ENCODE measurements at places on chromosomes 5 and 9.

DNA sequence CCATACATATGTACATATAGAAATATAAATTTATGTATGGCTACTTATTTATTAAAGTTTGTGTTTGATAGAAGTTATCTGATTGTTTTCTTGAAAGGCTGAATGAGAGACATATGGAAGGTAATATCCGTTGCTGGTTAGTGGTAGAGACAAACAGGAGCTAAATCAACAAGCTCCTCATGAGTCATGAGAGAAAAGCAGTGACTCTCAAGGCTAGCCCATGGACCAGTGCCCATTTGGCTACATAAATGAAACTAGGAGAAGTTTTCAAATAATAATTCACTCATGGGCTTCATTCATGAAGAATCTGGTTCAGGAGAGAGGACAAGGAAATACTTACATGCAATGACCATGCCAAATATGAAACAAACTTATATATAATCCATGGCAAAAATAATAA lies 504.5 kb upstream of the ITGA1 start:
- no peak for DNase-seq

GRCh38 chr9:3397766-3398165 lies 128.0 kb downstream of the RFX3 start:
- DNase-seq, result no peak

DNA sequence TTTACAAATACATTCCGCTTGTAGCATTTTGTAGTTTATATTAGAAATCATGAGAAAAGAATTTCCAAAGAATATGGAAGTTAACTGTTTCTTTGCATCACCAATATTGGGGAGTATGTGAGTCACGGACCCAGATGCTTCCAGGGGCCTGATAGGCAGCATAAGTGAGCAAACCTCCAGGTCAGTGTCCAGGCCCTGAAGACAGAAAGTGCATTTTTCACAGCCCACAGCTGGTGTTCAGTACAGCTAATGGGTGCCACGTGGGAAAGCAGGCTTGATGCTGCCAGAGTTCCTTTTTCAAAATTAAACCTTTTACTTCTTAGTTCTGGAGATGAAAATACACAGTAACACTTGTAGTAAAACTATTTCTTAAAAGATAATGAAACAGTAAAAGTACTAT lies 454.4 kb upstream of the ACTBL2 start:
- DNase-seq, result no peak

DNA sequence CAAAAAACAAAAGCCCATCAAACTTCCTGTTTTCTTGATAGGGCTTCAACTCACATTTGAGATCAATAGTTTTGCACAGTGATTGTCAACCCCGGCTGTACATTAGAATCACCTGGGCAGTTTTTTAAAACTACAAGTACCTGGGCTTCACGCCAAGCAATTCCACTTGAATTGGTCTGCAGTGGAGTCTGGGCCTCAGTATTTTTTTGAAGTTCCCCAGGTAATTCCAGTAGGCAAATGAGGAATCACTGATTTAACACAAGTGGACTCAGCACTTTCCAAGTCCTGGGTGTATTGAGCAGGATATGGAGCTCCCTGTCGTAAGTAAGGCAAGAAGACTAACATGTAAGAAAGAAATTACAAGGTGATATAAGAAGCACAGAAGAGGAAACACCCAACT lies 14.8 kb upstream of the SMIM15 start:
- no peak for DNase-seq

DNA sequence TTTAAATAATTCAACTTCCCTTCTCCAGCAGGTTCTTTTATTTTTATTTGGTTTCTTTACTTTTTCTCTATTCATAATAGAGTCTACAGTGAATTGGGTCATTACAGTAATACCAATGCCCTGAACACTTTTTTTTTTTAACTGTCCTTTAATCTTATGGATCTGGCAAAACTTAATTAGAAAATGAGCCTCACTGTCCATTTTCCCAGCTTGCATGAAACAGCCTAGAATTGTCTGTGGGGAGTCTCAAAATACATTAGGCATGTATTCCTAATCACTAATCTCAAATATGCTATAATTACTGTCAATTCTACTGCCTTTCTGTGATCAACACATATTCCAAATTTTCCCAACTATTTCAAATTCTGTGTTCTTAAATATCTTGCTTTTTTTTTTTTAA lies 406.8 kb downstream of the ANXA1 start:
- DNase-seq, result no peak

GRCh38 chr5:152083231-152083630 lies 158.6 kb upstream of the GLRA1 start:
- no peak for DNase-seq

- DNase-seq, result no peak
Measured at GRCh38 chr5:136613230-136613629, 247.9 kb upstream of the TRPC7 start.

GRCh38 chr9:86547571-86547970 lies 193.4 kb upstream of the TUT7 start:
- no peak for DNase-seq

- DNase-seq, result no peak
Measured at GRCh38 chr9:89363311-89363670, 45.0 kb downstream of the SECISBP2 start.

GRCh38 chr9:38380872-38381534 lies 11.5 kb upstream of the ALDH1B1 start:
- no peak for DNase-seq

DNA sequence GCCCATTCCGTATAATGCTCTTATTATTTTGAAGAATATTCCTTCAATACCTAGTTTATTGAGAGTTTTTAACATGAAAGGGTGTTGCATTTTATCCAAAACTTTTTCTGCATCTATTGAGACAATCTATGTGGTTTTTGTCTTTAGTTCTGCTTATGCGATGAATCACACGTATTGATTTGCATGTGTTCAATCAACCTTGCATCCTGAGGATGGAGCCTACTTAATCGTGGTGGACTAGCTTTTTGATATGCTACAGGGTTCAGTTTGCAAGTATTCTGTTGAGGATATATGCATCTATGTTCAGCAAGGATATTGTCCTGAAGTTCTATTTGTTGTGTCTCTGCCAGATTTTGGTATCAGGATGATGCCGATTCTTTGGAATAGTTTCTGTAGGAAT lies 1070.3 kb upstream of the CDH18 start:
- no peak for DNase-seq

GRCh38 chr9:138063785-138064184 lies 186.2 kb downstream of the CACNA1B start:
- no peak for DNase-seq

- DNase-seq, result no peak
Measured at GRCh38 chr9:18606281-18606680, 132.3 kb downstream of the ADAMTSL1 start.

DNA sequence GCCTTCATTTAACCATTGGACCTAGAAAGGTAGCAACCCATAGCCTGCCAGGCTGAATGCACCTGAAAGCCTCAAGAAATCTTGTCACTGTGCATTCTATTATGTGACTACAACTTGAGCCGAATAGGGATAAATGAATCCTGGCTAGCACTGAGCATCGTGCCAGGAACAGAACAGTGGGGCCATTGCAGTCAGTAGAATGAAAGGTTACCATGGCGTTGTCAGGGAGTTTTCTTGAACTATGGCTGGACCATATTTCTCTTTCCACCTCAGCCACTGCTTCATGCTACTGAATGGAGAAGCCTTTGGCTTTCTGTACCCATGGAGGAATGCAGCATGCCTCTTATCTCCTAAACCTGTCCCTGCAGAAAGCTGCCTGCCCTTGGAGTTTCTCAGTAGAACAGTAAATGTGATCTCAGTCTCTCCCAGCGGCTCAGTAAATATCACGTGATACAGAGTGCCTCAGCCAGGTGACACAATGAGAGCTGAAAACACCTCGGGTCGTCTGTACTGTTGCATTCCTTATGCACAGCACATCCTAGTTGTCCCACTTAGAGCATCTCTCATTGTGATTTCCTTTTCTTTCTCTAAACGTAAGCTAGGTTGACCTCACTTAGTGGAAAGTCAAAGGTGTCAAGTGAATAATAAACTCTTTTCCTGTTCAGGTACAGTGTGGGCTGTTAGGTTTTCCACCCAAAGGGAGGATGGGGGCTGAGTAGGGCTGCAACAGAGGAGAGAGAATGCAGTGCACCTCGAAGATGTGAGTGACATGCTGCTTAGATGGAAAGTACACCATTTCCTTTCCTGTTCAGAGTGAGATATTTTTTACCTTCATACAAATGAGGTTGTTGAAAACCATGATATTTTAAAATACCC lies 115.3 kb downstream of the MACIR start:
- DNase-seq, result no peak

All from stimulated activated CD4-positive, alpha-beta T cell treated with anti-CD3 and anti-CD28 coated beads, Interleukin-12 subunit alpha, Interleukin-12 subunit beta, amount 100 ng/mL, for 48 hours (primary cell).